ENCODE measurements at places on chromosomes 4 and X.

DNA sequence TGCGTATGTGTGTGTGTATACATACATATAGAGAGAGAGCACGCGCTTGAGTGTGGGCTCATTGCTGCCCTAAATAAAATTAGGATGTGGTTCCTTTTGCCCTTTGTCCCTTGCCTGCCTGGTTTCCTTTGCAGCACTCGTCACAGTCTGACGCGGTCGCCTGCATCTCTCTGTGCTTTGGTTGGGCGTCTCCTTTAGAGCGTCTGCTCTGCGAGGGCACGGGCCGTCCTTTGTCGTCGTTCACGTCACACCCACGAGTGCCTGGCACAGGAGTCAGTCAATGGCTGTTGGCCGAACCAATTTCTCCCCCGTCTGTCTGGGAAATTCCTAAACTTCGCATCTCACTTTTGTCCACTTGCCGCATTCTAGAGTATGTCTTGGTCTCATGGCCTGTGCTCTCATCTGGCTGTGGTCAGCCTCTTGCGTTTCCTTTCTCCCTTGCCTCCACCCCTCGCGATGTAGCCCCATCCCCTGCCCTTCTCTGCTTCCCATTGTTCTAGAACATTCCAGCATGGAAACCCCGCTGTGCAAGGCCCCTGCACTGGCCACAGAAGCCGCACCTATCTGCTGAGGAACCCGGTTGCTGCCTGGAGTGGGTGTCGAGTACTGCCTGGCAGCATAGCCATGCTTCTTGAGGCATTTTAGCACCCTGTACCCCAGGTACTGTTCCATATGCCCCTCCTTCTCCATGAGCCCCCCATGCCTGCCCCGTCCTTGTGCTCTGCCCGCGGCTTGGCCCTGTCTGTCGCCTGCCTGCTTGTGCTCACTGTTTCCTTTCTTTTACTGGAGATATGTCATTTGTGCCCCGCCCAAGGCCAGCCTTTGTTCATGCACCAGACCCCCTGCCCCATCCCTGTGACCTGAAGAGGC is 8.0 kb downstream of the MAEA start:
- DNase-seq, result no peak

DNA sequence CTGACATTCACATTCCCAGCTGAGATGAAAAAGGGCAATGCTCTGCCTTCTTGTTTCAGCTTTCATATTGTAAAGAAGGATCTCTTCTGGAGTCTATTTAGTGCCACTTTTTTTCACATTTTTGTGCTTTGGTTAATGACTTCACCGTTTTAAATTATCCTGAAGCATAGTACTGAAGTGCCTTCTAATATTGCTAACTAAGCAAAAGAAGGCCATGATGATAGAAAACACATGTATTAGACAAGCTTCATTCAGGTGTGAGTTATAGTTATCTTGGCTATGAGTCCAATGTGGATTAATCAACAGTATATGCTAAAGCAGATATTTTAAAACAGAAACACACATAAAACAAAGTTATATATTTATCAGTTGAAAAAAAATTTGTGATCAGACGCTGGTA is 40.4 kb downstream of the NXT2 start:
- DNase-seq, result no peak

GRCh38 chrX:25596921-25597320 is 541.2 kb upstream of the MAGEB18 start:
- DNase-seq, result no peak

DNA sequence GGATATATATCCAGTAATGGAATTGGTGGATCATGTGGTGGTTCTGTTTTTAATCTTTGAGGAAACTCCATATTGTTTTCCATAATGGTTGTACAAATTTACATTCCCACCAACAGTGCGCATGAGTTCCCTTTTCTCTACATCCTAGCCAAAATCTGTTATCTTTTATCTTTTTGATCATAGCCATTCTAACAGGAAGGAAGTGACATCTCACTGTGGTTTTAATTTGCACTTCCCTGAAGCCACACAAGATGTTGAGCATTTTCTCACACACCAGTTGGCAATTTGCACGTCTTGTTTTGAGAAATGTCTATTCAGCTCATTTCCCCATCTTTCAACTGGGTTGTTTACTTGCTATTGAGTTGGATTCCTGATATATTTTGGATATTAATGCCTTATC is 194.9 kb downstream of the CBLL2 start:
- DNase-seq, result no peak

Measured in astrocyte (in vitro differentiated cells and primary cell).